ENCODE measurements at places on chromosomes 1 and 21.

GRCh38 chr1:12711536-12711935 lies 4.4 kb upstream of the AADACL3 start:
- DNase-seq = no peak

GRCh38 chr1:13703128-13703513 lies 3.1 kb downstream of the PRDM2 start:
- DNase-seq = no peak

DNA sequence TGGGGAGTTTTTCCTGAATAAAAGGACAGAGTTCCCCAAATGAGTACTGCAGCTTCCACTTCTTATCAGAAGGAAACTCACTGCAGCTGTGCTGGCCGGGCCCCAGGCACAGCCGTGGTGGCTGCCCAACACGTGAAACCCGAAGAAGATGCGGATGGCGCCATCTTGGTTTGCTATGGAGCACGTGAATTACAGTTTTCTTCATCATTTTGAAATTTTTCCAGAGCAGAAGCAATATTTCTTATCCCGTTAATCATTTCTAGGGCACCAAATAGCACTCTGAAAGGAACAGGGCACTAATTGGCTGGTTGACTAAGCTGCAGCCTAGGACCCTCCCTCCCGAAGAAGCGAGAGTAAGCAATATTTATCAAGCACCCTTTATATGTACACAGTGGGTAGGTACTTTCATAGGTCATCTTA lies 63.2 kb upstream of the EPS8L3 start:
- no peak for DNase-seq

DNA sequence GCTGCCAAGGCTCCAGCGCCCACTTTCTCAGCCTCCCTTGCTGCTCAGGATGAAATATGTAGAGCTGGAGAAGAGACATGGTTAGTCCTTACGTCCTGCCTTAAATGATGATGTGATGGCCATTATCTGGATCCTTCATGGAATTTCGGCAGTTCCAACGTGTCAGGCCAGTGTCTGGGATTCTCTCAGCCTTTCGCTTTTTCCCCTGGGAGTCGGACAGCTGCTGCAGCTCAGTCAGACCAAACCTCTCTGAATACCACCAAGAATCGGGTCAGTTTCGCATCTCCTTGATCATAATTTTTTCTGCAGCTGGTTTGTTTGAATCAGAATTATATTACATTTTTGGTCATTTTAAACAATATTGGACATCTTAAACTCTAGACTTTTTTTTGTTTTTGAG lies 22.3 kb upstream of the KLHDC8A start:
- DNase-seq = no peak

DNA sequence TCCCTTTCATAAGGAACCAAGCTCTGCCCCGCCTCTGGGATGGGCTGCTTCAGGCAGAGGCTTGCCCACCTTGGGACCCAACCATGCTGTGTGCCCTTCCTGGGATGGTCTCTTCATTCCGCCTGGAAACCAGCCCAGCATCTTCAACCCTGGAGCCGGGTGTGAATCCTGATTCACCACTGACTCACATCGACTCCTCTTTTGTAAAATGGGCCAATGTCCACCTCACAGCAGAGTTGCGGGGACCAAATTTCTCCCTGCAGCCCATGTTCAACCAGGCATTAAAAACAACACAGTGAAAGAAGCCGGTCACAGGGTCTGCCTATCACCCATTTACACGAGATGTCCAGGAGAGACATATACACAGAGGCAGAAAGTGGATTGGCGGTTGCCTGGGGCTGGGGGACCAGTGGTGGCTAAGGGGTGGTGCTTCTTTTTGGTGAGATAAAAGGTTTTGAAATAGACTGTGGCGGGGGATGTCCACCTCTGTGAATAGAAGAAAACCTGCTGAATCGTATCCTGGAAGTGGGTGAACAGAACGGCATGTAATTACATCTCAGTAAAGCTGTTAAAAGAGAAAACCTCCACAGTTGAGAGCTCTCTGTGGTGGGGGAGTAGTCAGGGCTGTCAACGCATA lies 6.9 kb upstream of the GPR153 start:
- DNase-seq = no peak

- peak; percentile 8 for DNase-seq
These were observed 488 bp downstream of the FAM78B start for GRCh38 chr1:166166329-166166697.

DNA sequence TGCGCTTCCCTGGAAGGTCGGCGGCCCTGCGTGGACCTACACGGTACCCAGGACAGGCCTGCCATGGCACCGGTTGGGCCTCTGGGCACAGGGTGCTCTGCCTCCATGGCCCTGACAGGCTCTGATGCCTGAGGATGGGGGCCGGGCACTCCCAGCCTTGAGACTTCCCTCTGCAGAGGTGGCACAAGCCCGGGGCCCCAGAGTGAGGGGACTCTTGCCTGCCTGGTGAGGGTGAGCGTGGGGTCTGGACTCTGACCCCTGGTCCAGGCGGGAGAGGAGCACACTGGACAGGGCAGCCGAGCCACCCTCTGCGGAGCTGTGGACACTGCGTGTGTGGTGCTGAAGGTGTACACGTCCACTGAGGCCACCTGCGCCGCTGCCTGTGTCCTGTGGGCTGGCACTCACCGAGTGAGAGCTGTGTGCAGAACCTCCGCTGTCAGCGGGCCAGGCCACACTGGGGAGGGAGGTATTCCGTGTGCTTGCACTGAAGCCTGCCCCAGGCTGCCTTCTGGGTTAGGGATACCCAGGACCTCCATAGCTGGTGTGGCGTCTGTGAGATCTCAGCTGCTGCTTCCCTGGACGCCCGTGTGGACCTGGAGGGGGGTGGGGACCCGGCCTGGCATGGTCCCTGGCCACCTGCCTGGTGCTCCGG lies 10.4 kb downstream of the SKI start:
- no peak for DNase-seq

GRCh38 chr1:29574871-29575270 lies 338.5 kb downstream of the PTPRU start:
- DNase-seq = no peak

GRCh38 chr1:247437551-247438505 lies 20.1 kb downstream of the OR2B11 start:
- DNase-seq = no peak

DNA sequence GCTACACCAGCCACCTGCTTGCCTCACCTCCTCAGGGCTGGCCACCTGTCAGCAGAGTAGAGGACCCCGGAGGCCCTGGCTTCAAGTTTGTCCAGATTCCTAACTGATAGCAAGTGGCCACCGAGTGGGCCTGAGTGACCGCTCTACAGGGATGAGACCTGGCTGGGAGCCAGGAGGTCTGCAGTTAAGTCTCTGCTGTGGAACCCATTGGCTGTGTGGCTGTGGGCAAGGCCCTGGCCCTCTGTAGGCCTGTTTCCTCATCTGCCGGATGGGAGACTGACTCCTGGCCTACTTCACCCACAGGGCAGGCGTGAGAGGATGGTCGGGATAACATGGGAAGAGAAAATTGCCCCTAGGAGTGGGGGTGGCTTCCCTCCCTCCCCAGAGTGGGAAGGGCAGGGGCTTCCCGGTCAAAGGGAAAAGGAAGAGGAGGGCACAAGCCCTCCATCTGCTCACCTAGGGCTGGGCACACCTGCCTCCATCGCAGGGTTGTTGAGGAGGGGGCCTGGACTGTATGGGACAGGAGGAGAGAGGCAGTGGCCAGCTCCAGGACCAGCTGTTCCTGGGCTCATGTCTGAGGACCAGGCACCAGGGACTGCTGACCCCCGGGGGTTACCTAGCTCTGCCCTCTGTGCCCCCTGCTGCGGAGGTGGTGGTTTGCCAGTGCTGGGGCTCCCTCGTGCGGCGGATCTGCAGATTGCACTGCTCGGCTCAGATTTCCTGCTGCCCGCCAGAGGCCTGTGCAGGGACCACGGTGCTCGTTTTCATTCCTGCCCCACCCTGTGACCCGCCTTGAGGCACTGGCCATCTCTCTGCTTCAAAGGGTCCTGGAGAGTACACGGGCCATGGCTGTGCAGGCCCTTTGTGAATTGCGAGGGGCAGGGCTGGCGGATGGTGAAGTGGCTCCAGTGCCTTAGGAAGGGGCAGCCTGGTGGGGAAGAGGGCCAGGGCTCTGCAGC lies 9.1 kb upstream of the MTFR1L start:
- DNase-seq = peak; percentile 83

GRCh38 chr1:111723091-111723806 lies 15.9 kb downstream of the INKA2 start:
- no peak for DNase-seq

DNA sequence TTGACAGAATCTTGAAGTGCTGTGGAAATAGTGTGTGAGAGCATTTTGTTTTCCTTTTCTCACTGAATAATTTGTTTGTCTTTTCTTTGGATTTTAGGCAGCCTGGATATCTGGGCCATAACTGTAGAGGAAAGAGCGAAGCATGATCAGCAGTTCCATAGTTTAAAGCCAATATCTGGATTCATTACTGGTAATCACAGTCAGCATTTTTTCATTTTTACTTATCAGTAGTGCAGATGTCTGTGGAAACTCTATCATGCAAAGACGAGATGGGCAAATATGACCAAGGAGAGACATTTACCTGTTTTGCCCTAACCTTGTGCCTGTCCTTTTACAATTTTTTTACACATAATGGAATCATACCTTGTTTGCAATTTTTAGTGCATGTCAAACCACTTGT lies 78.8 kb downstream of the ITSN1 start:
- DNase-seq = no peak

DNA sequence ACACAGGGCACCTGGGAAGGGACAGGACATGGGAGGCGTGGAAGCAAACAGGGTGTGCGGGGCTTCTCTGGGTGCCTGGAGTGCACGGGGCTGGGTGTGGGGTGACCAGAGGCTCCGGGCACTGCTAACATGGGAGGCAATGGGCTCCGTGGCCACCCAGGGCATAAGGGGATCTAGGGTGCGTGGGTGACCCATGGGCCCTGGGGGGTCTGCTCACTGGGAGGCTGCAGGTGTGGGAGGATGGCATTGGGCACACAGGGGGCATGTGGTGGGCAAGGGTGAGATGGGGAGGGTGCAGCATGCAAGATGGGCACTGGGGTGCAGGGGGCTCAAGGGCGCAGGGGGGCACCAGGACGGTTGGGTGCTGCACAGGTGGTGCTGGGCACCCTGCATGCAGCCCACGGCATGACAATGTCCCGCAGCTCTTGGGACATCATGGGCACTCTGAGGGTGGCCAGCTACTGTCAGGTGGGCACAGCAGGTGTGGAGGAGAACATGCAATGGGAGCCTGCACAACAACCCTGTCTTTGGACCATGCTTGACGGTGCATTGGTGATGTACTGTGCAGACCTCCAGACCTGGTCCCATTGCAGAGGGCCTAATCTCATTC lies 15.1 kb downstream of the TRIM11 start:
- no peak for DNase-seq

DNA sequence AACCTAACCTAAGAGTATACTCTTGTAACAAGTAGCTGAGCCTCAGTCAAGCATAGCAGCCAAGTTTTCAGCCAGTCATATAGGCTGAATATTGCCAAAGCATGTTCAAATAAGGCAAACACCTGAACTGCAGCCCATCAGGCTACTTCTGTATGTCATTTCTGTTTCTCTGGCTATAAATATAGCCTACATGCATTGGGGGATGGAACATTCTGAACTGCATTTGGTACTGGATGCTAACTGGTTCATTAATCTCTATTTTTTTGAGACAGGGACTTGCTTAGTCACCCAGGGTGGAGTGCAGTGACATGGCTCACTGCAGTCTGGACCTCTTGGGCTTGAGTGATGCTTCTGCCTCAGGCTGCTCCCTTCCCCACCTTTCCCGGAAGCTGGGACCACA lies 37.3 kb downstream of the MAST2 start:
- DNase-seq = no peak

- DNase-seq = no peak
These were observed 4.4 kb upstream of the ELOVL1 start for GRCh38 chr1:43372172-43372571.

- DNase-seq = peak; percentile 41
These were observed 55.4 kb downstream of the CAMK2N1 start for GRCh38 chr1:20430355-20431175.

- no peak for DNase-seq
These were observed 125.6 kb downstream of the ETS2 start for GRCh38 chr21:38931291-38931690.
